ENCODE measurements at places on chromosomes 1 and 21.

DNA sequence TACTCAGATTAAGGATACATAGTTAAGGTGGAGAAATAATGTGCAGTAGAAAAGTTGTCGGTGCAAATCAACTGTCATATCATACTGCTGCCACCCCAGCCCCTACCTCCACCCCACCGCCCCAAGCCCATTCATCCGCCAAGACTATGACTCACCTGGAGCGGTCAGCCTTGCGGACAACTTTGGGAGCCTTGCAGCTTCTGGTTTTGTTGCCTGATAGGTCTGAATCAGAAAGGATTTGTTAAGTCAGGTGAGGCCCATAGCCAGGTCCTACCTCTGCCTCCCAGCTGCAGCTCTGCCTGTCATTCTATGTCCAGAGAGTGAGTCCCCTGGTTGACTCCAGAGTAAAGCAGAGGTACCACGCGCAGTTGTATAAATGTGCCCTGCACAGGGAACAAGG is 12.6 kb downstream of the C1orf162 start:
- no peak for DNase-seq

DNA sequence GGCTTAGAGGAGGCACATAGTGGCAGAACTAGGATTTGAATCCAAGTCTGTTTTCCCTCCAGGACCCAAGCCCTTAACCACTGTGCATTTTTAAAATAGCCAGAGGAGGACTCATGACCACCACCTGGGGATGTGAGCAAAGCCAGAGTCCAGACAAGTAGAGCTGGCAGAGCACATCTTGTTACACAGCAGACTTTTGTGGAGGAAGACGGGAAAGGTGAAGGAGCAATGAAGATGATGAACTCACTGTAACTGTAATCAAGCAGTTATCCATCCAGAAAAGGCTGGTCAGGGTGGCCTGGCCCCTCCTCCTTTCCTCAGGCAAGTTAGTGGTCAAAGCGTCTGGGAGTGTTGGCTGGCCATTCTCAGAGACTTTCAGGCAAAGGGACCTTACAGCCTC is 50.9 kb downstream of the SLC44A3 start:
- no peak for DNase-seq

DNA sequence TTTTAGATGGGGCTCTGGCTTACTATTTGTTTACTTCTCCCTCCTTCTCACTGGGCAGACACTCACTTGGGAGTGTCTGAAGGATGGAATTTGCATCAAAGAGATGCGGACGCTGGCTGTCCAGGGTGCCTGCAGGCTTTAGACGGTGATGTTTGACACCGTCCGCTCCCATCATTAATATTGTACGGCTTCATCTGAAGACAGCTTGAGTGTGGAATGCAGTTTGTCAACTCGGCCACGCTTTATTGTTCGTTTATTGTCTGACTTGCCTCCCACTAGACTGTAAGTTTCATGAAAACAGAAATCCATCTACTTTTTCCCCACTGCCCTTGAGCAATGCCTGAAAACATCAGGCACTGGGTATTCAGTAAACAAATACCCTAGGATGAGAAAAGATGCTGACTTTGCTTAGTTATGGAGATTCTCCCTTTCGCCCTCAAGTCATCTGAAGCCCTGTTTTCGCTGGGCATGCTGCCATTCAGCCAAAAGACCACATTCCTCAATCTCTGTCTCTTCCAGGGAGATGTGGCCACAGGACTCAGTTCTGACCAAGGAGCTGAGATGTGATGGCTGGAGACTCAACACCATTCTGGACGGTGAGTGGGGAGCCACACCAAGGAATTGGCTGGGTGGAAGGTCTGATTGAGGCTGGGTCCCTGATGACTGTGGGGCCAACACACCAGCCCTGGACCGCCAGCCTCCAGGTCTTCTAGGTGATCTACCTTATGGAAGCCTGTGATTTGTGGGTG is 87.6 kb downstream of the BCAR3 start:
- DNase-seq, result no peak

- DNase-seq, result no peak
These were observed 4.8 kb upstream of the SLAMF9 start for GRCh38 chr1:159958719-159959380.

DNA sequence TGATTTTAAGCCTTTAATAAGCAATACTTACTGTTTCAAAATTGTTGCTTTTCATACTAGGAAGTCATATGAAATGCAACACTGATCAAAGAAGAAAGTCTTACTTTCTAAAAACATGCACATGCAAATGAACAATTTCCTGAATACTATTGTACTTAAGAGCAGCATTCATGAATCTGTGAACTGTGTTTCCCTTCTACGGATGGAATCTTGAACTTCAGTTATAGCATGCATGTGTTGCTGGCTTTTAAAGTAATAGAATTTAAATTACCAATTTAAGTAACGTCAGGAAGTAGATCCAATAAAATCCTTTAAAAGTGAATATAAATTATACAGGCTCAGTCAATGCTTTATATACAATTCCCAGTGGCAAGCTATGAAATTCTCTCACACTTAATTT is 348.9 kb downstream of the KCNT2 start:
- DNase-seq, result no peak

DNA sequence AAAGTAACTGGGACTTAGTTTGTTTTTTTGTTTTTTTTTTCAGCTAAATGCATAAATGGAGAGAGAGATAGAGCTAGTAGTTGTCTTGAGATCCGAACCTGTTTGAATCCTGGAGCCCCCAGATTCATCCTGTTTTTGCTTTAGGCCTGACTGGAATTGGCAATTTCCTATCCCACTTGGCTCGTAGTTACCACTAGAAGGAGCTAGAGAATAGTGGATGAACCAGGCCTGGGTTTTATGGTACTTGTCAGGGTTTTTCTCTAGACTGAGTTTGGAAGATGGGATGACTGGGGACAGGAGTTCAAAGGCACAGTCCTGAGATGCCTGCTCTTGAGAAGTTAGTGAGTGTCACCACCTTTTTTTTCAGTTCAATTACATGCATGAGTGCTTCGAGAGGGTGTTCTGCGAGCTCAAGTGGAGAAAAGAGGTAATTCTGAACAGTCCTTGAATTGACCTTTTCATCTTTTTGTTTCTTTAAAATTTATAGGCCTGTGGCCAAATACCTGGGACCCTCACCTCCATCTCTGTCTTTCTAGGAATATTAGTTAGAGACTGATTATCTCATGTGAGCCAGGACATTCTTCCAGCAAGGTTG is 23.4 kb downstream of the CELF3 start:
- DNase-seq, result peak; percentile 52
